ENCODE measurements at places on chromosomes 16 and 17.

GRCh38 chr16:49747654-49748053 is 108.3 kb downstream of the ZNF423 start:
- DNase-seq: no peak

GRCh38 chr16:11386791-11387546 is 41.7 kb downstream of the RMI2 start:
- DNase-seq: no peak

DNA sequence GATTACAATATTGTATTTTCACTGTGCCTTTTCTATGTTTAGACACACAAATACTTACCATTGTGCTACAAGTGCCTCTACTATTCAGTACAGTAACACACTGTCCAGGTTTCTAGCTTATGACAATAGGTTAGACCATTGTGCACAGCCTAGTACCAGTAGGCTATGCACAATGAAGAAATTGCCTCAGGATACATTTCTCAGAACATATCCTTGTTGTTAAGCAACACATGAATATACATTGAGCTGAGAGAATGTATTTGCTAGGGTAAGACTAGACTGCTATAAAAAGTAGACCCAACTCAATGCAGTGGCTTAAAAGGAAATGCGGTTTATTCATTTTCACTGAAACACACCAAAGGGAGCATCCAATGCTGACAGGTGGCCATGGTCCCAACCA is 285.1 kb downstream of the HS3ST3A1 start:
- DNase-seq: no peak

DNA sequence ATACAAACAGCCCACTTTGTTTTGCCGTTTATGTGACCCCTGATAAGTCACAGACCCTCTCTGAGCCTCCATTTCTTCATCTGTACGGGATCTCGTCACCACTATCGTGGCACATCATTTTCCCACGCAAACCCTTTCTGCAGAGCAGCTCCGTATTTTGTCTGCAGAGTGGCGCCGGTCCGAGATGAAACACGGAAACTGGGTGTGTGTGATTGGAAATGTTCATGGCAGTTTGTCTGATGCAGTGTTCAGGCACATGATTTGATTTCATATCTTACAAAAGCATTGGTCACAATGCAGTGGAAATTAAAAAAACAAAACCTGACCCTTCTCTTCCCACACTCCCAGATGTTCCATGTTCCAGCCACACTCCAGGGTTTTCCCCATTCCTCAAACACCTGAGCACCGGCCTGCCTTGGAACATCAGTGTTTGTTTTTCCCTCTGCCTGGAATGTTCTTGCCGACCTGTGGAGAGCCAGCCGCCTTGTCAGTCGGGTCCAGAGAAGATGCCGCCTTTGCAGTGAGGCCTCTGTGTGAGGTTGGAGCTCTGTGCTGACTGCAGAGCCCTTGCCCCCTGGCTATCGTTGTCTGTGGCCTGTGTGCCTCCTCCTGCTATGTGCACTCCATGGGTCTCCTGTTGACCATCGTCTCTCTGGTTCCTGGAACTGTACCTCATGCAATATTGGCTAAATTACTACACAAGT is 39.2 kb downstream of the NT5M start:
- no peak for DNase-seq

DNA sequence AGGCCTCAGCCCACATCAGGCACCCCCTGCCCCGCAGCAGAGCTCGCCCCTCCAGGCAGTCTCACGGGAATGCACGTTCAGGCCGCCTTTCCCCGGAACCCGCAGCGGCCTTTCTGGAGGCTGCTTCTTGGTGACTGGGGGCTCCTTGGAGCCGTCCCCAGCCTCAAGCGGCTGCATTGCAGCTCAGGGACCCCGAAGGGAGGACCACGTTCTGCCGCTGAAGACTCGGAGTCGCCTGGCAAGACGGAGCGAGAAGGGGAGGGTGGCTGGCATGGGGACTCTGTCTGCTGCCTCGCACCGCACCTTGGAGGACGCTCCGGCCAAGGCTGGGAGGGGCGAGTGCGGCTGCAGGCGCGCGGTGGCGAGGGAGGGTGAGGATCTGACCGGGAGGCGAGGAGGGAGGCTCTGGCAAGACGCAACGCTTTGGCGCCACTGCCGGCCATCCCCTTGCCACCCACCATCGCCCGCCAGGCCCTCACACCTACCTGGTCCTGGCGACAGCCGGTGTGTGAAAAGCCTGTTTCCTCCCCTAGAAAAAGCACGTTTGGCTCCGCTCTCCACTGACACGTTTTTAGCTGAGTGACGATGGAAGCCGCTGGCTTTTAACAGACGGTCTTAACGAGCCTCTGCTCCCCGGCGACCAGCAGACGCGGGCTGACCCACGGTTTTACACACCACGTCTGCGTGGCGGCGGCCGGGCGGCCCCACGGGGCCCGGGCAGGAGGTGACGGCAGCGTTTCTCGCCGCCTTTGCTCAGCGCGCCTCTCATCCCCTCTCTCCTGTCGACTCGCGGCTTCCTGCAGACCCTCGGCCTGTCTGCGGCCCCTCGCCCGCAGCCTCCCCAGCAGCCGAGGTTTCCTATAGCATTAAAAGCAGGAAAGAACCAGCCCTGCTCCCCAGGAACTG is 16.7 kb upstream of the GNG13 start:
- no peak for DNase-seq

GRCh38 chr17:37301288-37301687 is 74.5 kb upstream of the C17orf78 start:
- no peak for DNase-seq

All from thyroid gland (tissue), 4 donors.